Hindlimb muscle (tissue), 1 donor: ENCODE measurements at places on chromosomes 1 and 21. TPM values are rescaled to one million over a fixed set of nuclear protein-coding genes. Genes with fewer than 3 reads are reported as not detected.

- no peak for DNase-seq
These were observed 67.8 kb downstream of the LPAR3 start for GRCh38 chr1:84825161-84825560.

DNA sequence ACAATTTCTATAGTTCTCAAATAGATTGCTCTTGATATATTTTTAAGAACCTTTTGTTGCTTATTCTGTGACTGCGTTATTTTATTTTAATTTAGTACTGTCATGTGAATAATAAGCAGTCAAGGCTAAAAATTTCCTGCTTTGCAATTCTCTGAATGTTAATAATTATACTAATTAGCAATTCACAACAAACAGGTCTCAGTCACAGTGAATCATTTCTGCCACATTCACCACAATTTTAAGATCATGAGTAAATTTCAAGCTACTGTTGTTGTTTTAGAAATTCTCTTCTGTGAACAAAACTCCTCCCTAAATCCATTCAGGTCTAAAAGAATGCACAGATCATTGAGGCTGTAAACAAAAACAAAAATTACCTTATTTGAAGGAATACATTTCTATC lies 339.6 kb upstream of the DPYD start:
- DNase-seq = no peak

- no peak for DNase-seq
These were observed 16.6 kb downstream of the SPATA17 start for GRCh38 chr1:217647791-217648190.

- DNase-seq = no peak
These were observed 2.6 kb downstream of the SLAMF8 start for GRCh38 chr1:159829273-159829634.

GRCh38 chr1:204842892-204843291 lies 27.8 kb upstream of the NFASC start:
- DNase-seq = no peak

DNA sequence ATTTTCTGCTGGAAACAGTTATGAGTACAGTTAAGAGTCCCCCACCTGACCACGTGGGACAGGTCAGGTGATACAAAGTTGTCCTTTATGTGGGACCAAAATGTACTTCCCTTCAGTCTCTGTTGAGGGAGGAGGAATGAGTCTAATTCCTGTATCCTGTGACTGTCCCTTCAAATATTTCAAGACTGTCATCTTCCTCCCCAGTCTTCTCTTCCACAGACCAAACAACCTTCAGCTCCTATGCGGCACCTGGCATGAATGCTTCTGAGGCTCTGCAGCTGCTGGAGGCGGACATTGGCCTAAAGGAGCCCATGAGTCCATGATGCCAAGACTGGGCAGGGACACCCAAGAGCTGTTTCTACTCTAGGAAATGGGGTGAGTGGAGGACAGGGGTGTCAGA lies 72.1 kb upstream of the SIM2 start:
- DNase-seq = no peak

- no peak for DNase-seq
These were observed 725.2 kb downstream of the LRRIQ3 start for GRCh38 chr1:73472810-73473209.

- DNase-seq = peak; percentile 71
These were observed 72.9 kb downstream of the RPS6KA1 start for GRCh38 chr1:26602378-26602959.

DNA sequence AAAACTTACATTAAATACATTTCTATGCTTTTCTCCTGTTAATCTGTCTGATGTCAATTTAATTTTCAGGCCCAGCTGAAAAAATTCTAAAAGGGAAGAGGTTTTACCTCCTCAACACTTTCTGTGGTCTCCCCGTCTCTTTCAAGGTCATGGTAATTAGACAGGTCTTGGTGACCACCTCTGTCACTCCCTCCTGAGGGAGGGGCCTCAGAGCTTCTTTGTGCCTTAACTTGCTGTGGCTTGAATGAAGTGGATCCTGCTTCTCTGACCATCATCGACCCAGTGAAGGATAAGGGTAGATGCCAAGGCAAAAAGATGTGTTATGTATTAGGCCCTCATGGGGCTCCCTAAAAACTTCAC lies 40.8 kb upstream of the OSBPL9 start:
- DNase-seq = no peak

DNA sequence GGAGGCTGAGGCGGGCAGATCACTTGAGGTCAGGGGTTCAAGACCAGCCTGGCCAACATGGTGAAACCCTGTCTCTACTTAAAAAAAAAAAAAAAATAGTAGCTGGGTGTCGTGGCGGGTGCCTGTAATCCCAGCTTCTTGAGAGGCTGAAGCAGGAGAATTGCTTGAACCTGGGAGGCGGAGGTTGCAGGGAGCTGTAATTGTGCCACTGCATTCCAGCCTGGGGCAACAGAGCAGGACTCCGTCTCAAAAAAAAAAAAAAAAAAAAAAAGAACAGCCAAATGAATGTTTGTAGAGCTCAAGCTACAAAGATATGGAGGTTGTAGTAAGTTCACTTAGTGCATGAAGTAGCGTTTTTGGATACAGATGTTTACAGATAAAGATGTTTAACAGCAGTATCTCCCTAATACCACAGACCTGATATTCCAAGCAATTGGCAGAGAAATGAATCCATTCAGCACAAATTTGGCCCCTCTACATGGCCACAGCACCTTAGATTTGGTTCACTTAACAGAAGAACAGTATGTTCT lies 49.5 kb upstream of the IPO9 start:
- DNase-seq = no peak

- peak; percentile 82 for DNase-seq
These were observed 9.7 kb upstream of the SHCBP1L start for GRCh38 chr1:182962554-182963115.

- no peak for DNase-seq
These were observed 293.3 kb upstream of the RUNX1 start for GRCh38 chr21:35342440-35342839.

DNA sequence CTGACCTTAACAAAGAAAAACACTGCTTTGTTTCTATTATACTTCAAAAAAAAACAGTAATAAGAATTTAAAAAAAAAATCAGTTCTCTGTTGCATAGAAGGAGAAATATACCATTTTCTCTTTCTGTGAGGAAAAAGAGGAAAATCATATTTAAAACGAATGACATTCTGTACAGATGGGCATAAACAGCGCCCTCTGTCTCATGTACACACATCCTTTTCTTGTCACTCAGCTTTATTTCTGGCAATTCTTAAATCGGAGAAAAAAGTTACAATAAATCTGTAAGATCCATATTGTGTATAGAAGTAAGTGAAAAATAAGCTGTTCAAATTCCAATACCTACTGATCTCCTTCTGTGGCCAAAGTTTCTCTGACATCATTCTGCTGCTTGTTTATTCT lies 245.4 kb downstream of the SMYD3 start:
- no peak for DNase-seq

MMEL1 gene
- polyA plus RNA-seq = 0.59 TPM

NR1I3 gene
- polyA plus RNA-seq = 1.1 TPM

IFNGR2 gene
- polyA plus RNA-seq = 52.7 TPM

LORICRIN gene
- polyA plus RNA-seq = not detected

WNT3A gene
- polyA plus RNA-seq = not detected
